Uterus (tissue), 4 donors: ENCODE measurements at places on chromosomes 4 and X. TPM values are rescaled to one million over a fixed set of nuclear protein-coding genes. Genes with fewer than 3 reads are reported as not detected.
A peak's percentile ranks its signal among the peaks of the same experiment; 100 is the strongest.

- no peak overlapping the region for H3K27ac ChIP-seq
- H3K4me1 ChIP-seq = no peaks in the 10 kb centered on the region
- H3K27me3 ChIP-seq = no peaks in the 10 kb centered on the region
- no peak overlapping the region for H3K4me3 ChIP-seq
- DNase-seq = no peak
- H3K36me3 ChIP-seq = no peaks in the 10 kb centered on the region
Observed at GRCh38 chr4:6332042-6332668, 62.5 kb downstream of the WFS1 start.

DNA sequence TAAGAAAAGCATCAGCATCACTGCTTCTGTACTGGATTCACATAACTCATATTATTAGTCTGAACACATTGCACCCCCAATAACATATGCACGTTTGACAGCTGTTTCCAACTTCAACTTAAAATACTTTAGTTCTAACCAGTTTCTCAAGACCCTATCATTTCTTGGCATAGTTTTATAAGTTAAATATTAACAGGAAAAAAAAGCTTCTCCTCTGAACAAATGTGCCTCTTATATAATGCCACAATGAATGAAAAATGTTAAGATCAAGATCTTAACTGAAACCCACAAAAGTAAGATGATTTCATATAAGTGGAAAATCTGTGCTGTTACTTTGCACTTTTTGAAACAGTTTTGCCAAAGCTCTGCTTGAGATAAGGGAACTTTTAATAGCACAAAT is 652.8 kb upstream of the FAM241A start:
- no peaks in the 10 kb centered on the region for H3K27me3 ChIP-seq
- no peak overlapping the region for H3K27ac ChIP-seq
- no peaks in the 10 kb centered on the region for H3K4me1 ChIP-seq
- no peak for DNase-seq

STBD1 gene
- 0.59 TPM for total RNA-seq

DNA sequence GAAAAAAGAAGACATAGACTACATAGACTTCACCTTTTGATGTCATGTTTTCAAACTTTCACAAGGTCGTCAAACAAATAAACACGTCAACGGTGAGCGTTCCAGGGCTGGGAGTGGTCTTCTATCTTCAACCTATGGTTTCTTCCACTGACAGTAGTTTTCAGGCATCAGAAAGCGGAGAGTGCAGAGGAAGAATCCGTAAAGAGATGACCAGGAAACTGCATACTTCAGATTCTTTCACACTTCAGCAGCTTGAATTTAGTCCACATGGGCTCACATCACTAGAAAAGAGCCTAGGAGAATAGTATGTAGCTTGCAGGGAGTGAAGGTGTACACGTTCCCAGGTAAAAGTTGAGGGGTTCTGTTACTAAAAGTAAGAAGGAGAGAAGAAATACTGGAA is 58.5 kb downstream of the NPY1R start:
- no peak overlapping the region for H3K27ac ChIP-seq
- no peak for DNase-seq

GRCh38 chr4:109912706-109913595 is at the start of gene EGF:
Gene EGF (plus strand): TSS chr4:109912883. CDS start chr4:109913336, 453 bp downstream.
- peak within 1 kb of the TSS; percentile 66 for H3K27ac ChIP-seq
- H3K36me3 ChIP-seq = no peaks in the 10 kb centered on the region
- DNase-seq = peak; percentile 15
- no peak within 1 kb of the TSS for H3K4me3 ChIP-seq
- H3K4me1 ChIP-seq = no peaks in the 10 kb centered on the region

GRCh38 chr4:121690001-121690400 is 6.8 kb downstream of the ANXA5 start:
- no peaks in the 10 kb centered on the region for H3K27me3 ChIP-seq
- peak overlapping the region; percentile 95 for H3K27ac ChIP-seq
- H3K4me1 ChIP-seq = no peaks in the 10 kb centered on the region
- no peak for DNase-seq

DNA sequence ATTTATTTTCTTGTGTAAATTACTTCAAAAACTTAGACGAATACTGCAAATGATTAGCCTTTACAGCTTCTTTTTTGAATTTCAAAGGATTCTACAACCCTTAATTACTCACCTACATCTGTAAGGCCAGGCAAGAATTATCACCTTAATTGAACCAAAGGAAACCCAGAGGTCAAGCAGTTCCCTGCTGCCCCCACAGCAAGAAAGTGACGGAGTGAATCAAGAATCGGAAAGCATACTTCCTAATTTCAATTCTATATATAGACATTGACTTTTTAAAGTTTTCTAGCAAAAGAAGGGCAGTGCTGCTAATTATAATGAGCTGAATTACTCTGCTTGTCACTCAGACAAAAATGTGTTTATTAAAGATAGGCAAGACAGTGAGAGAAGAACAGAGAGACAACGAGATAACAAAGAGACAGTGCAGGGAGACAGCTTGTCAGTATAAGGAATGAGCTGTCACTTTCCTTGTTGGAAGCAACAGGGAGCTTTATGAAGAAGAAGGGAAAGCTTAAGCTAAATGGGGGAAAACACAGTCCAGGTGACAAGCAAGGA is 47.5 kb upstream of the SPANXN4 start:
- no peak overlapping the region for H3K4me3 ChIP-seq
- no peaks in the 10 kb centered on the region for H3K27me3 ChIP-seq
- no peak overlapping the region for H3K27ac ChIP-seq
- H3K4me1 ChIP-seq = no peaks in the 10 kb centered on the region
- H3K36me3 ChIP-seq = no peaks in the 10 kb centered on the region

DNA sequence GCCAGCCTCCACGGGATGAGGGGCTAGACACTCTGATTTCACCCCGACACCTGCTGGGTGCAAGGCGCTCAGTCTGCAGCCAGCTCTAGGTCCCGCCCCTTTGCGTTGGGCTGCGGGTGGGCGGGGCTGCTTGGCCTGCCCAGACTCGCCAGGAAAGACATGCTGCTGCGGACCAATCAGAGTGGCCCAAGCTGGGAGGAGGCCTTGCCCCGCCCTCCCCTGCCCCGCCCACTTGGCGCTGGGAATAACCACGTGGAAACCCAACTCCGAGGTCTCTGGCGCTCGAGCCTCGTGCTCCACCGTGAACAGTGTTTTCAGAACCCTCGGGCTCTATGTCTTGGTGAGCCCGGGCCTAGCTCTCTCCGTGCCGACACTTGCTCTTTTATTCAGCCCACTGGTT is 5.3 kb upstream of the VMA21 start:
- H3K4me3 ChIP-seq = no peak overlapping the region
- no peaks in the 10 kb centered on the region for H3K36me3 ChIP-seq
- no peak for DNase-seq
- H3K4me1 ChIP-seq = no peaks in the 10 kb centered on the region
- no peaks in the 10 kb centered on the region for H3K27me3 ChIP-seq
- H3K27ac ChIP-seq = no peak overlapping the region

FAM193A gene
- total RNA-seq = 21.2 TPM

ZIC3 gene
- total RNA-seq = not detected

ARHGAP36 gene
- total RNA-seq = not detected

GRCh38 chr4:41670530-41670929 is 78.0 kb downstream of the PHOX2B start:
- no peak for DNase-seq
- no peak overlapping the region for H3K4me3 ChIP-seq
- H3K36me3 ChIP-seq = no peaks in the 10 kb centered on the region

- H3K4me3 ChIP-seq = no peak overlapping the region
- H3K36me3 ChIP-seq = no peaks in the 10 kb centered on the region
- no peaks in the 10 kb centered on the region for H3K4me1 ChIP-seq
- no peak overlapping the region for H3K27ac ChIP-seq
- no peak for DNase-seq
Observed at GRCh38 chr4:140071806-140072205, 82.2 kb downstream of the MAML3 start.

DNA sequence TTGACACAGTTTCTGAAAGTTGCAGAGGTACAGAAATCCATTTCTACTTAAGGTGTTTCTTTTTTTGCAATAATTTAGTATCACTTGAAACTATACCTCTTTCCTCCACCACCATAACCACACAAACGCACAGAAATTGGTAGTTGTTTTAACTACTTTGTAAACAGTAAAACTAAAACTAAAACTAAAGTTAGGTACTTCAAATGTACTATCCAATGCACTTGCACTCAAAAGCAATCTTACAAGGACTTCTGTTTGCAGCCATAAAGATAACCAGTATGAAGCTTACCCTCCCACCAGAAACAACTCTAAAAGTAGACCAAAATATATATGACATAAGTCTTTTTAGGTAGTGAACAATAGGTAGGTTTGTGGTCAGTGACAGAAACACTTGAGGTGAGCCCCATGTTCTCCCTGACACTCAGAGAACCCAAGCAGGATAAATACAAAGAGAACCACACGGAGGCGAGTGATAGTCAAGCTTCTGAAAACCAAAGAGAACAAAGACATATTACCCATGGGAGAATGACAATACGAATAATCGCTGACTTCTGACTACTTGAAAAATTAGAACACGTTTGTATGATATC is 72.2 kb upstream of the VBP1 start:
- H3K4me3 ChIP-seq = no peak overlapping the region
- H3K27me3 ChIP-seq = no peaks in the 10 kb centered on the region
- H3K27ac ChIP-seq = no peak overlapping the region
- H3K36me3 ChIP-seq = no peaks in the 10 kb centered on the region
- DNase-seq = no peak
- H3K4me1 ChIP-seq = no peaks in the 10 kb centered on the region

GRCh38 chrX:37314531-37314930 is 34.6 kb upstream of the PRRG1 start:
- no peak overlapping the region for H3K4me3 ChIP-seq
- no peaks in the 10 kb centered on the region for H3K4me1 ChIP-seq
- H3K36me3 ChIP-seq = no peaks in the 10 kb centered on the region
- H3K27ac ChIP-seq = no peak overlapping the region

PDCL2 gene
- not detected for total RNA-seq

DNA sequence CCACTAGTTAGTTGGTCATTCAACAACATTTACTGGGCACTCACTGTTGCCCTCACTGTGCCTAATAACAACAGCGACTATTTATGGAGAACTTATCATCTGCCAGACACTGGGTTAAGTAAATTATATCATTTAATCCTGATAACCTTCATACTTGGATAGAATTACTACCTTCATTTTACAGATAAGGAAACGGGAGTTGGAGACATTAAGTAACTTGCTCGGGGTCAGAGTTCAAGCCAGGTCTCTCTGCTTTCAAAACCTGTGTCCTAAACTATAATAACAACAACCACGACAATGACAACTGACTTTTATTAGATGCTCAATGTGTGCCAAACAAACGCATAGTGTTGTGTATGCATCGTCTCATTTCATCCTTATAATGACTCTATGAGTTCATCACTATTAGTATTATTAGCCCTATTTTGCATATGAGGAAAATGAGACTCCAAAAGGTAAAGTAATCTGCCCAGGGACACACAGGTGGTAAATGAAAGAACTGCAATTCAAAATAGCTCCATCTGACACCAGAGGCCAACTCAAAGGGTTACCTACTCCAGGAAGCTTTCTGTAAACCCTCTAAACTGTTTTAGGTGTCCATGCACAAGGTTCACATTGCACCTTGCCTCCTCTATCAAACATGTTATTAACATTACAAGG is 98.4 kb upstream of the ACSL4 start:
- H3K36me3 ChIP-seq = no peaks in the 10 kb centered on the region
- no peaks in the 10 kb centered on the region for H3K27me3 ChIP-seq
- no peak overlapping the region for H3K27ac ChIP-seq
- DNase-seq = no peak

DNA sequence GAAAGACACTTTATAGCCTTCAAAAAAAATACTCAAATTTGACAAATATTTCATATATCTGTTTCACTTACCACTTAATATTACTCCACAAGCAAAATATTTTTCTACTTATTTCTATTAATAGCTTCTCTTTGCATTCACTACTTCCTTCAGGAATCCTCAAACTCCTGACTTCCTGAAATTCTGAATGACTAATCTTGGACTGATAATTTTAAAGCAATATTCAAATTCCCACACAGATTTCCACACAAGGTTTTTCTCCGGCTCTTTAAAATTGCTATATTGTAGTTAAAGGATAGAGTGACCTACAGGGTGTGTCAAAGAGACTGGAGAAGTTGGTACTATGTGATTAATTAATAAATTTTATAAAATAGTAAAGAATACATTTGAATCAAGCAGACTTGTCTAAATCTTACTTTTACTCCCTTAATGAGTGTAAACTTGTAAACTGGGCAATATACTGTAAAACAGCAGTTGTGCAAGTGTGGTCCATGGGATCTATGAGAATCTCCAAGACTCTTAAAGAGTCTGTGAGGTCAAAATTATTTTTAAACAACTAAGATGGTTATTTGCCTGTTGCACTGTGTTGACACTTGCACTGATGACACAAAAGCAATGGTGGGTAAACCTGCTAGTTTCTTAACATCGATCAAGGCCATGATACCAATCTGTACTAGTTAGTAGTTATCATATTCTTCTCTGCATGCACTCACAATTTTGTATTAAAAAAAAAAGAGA is 44.5 kb downstream of the ANKRD17 start:
- H3K36me3 ChIP-seq = no peaks in the 10 kb centered on the region
- no peaks in the 10 kb centered on the region for H3K27me3 ChIP-seq
- H3K4me1 ChIP-seq = no peaks in the 10 kb centered on the region
- no peak overlapping the region for H3K27ac ChIP-seq
- no peak for DNase-seq

DNA sequence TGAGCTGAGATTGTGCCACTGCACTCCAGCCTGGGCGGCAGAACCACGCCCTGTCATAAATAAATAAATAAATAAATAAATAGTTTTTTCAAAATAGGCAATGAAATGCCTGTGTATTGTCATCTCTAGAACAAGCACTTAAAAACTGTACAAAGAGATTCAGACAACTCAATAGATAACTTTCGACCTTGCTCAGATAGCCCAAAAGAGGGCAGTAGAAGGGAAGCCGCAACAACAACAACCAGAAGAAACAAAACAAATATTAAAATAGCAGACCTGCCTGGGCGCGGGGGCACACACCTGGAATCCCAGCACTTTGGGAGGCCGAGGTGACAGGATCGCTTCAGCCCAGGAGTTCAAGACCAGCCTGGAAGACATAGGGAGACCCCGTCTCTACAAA is 9.4 kb upstream of the CLDN34 start:
- H3K4me3 ChIP-seq = no peak overlapping the region
- no peaks in the 10 kb centered on the region for H3K36me3 ChIP-seq
- H3K27me3 ChIP-seq = no peaks in the 10 kb centered on the region
- no peak for DNase-seq
- no peaks in the 10 kb centered on the region for H3K4me1 ChIP-seq

- no peaks in the 10 kb centered on the region for H3K4me1 ChIP-seq
- H3K27me3 ChIP-seq = no peaks in the 10 kb centered on the region
- DNase-seq = no peak
- no peaks in the 10 kb centered on the region for H3K36me3 ChIP-seq
Observed at GRCh38 chr4:106609917-106610316, 241.3 kb upstream of the GIMD1 start.

ETNPPL gene
- not detected for total RNA-seq
